ENCODE measurements at places on chromosomes 11 and 22.

DNA sequence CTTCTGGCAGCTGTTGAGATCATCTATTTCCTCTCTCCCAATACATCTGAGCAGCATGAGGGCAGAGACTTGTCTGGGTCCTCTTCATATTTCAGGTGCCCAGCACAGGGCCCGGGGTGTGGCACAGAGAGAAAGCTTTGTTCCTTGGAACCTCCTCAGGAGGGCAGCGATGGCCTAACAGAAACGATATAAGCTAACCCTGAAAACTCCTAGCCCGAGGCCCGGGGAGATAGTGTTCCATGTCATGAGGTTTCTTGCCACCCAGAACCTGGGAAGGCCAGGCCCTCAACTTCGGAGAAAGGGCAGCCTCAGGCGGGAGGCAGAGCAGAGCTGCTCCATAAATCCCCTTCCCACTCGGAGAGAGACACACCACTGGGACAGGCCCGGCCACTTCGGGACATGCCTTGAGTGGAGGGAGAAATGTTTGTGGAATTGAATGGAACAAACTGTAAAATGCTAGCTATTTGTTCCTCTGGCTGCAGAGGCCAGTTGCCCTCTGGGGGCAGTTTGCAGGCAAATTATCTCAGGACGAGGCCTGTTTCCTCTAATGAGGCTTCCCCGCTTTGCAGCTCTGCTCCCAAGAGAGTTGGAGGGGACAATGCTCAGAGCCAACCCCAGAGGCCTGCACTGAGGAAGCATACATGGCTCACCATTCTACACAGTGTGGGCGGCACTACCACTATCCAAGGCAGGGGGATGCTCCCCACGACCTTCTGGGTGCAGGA, 11.6 kb downstream of the ARRB1 start:
- DNase-seq: no peak

DNA sequence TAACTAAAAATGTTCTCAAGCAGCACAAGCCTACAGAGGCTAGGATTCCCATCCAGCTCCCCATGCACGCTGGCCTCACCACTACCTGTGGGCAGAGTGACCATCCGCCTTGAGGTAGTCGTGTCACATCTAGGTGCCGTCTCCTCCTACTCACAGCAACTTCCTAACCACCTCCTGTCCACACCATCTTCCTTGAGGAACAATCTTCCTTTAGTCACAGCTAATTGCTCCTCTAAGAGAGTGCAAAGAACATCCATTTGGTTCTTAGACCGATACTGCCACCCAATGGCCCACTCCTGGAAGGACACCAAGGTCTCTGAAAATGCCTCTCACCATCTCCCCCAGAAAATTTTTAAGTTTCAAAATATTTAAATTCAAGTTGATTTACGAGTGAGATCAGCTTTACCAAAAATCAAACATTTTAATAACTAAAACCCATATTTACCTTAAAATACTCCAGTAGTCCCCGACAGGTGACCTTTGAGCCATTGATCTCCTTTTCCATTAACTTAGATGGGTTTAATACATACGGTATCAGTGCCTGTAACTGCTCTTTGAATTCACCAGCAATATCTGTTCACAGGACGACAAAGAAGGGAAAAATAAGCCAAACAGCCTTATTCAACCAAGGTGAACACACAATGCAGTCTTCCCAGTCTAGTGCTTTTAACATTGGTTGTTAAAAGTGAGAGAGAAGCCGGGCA, 21.7 kb upstream of the PLAAT3 start:
- peak; percentile 12 for DNase-seq

- no peak for DNase-seq
These were observed 117.7 kb downstream of the PTPRJ start for GRCh38 chr11:48098024-48098423.

- no peak for DNase-seq
These were observed 6.3 kb upstream of the SLC1A2 start for GRCh38 chr11:35425603-35426212.

DNA sequence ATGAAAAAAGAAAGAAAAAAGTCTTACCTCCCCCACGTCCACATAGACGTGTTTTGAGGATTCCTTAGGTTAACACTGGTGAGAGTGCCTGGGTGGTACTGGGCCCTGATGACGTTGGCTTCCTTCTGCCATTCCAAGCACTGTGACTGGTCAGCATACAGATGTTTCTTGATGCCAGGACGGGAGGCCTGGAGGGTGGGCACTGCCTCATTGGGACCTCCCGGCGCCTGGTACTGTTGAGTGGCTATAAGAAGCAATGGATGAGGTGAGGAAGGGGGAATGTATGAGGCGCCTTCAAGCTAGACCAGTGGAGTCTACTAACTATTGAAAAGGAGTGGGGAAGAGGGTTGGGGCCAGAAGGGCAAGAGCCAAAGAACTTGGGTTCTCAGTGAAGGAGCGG, 45.3 kb downstream of the MICAL2 start:
- no peak for DNase-seq

DNA sequence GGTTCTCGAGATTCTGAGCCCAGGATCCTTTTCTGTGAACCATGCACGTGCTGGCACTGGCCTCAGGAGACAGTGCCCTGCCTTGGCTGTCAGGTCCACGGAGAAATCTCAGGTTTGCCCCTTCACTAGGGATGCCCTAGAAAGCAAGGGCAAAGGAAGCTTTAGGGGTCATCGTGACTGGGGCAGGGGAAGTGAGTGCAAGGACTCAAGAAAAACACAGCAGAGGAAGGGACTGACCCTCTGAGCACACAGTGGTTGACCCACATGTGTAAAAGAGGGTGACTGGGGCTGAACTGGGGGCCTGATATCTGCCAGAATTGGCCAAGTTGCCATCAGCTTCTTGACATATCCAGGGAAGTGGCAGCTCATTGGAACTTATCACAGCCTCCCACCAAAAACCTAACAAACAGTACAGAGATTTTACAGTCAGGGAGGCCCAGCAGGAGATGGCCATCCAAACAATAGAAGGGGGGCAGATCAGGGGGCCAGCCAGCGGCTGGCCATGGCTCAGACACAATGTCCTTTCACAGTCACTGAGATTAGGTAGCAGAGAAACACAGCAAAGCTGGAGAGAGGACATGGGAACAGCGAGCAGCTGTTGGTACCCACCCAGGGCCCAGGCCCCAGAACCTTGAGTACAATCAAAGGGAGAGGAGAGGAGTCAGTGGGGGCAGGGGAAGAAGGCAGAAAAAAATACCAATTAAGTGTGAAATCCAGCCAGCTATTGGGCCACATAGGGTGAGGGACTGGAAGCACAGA, 4.4 kb downstream of the TMEM121B start:
- no peak for DNase-seq

DNA sequence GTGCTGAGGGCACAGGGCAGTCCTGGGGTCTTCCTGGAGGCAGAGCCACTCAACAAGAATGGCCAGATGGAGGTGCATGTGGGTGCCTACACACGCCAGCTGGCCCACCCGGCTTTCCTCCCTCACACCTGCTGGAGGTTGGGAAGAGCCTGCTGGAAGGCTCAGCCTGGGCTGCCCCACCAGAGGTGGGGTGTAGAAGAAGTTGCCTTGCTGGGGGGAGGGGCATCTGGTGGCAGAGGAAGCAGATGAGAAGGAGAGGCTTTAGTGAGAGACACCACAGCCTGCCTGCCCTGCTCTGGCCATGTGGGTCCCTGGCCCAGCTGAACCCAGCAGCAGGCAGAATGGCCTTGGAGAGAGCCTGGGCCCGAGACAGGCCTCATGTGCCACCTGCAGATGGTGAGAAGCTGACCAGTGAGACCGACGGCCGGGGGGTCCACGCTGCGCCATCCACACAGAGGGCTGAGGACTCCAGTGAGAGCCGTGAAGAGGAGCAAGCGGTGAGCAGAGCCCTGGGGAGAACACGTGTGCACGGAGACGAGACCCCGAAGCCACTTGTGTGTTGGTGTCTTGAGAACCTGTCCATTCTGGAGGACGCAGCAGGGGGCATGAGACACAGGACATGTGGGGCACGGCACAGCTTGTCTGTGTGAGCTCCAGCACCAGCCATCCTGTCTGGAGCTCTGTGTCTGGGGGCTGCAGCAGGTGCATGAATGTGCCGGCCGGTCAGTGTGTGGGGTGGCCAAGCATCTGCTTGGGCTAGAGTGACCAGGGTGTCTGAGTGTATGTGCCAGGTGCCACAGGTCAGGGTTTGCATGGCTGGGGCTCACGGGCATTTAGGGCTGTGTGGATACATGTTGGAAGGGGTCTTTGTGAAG, 2.7 kb downstream of the B4GALNT4 start:
- DNase-seq: no peak

- peak; percentile 85 for DNase-seq
These were observed 204.3 kb downstream of the TENM4 start for GRCh38 chr11:79236541-79236971.

GRCh38 chr11:59200423-59200746, 12.3 kb downstream of the MPEG1 start:
- no peak for DNase-seq

GRCh38 chr11:10390375-10390774, 64.7 kb upstream of the AMPD3 start:
- DNase-seq: no peak

- DNase-seq: no peak
These were observed 13.0 kb downstream of the NEU3 start for GRCh38 chr11:75001686-75002085.

DNA sequence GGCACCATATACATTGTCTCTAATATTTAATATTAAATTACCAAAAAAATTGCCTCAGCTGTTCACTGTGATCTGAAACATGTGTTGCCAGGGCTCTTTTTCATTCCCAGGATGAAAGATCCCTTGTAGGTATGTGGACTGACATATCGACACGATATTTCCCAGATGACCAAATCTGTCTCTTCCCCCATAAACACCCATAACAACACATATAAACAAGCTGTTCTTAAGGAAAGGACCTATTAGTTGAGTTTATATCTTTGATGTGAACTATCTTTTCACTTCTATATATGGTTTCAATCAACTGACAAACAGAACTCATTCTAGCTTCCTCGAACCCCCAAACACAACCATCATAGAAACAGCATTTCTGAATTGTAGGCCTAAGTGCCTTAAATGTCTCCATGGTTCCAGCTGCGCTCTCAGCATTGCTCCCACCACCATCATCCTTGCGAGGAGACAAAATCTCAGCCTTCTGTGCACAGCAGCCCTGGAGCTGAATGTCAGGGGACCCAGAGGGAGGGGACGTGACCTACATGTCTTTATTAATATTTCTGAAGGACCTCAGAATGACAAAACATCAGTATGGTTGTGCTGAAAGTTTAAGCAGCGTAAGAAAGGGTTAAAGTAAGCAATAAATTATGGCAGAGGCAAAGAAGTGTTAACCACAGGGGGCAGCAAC, 67.0 kb downstream of the ETS1 start:
- DNase-seq: no peak

- DNase-seq: no peak
These were observed 20.4 kb downstream of the PPP6R3 start for GRCh38 chr11:68480852-68481510.

DNA sequence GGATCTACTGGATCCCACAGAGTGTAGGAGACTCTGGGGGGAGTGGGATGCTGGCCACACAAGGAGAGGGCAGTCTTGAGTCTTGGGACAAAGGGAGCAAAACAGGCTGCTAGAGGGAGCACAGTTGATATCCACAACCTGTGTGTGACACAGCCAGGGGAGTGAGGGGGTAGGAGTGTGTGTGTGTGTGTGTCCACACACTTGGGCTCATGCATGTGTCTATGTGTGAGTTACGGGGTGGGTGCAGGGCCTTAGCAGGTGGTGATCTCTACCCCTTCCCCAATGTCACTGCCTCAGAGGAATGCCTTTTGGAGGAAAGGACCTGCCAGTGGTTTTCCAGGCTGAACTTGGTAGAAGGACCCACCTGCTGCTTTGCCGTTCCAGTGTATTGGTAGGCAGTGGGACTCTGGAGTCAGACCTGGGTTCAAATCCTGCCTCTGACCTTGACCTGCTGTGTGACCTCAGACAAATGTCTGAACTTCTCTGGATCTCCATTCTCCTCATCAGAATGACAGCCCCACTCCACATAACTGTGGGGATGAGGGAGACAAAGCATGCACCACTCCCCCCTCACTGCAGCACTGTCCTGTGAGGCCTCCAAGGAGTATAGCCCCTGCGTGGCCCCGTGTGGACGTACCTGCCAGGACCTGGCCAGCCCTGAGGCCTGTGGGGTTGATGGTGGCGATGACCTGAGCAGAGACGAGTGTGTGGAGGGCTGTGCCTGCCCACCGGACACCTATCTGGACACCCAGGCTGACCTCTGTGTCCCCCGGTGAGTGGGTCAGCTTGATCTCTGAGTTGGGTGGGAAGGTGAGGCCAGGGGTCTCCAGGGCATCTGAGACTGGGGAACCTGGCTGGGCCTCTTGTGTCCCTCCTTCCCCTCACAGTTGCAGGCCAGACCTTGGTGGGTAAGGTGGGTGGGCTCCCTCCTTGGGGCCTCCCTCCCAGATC, 27.4 kb downstream of the OTOG start:
- DNase-seq: no peak

All from fibroblast of skin of left quadriceps (primary cell).